ENCODE measurements at places on chromosomes 13 and 19.

DNA sequence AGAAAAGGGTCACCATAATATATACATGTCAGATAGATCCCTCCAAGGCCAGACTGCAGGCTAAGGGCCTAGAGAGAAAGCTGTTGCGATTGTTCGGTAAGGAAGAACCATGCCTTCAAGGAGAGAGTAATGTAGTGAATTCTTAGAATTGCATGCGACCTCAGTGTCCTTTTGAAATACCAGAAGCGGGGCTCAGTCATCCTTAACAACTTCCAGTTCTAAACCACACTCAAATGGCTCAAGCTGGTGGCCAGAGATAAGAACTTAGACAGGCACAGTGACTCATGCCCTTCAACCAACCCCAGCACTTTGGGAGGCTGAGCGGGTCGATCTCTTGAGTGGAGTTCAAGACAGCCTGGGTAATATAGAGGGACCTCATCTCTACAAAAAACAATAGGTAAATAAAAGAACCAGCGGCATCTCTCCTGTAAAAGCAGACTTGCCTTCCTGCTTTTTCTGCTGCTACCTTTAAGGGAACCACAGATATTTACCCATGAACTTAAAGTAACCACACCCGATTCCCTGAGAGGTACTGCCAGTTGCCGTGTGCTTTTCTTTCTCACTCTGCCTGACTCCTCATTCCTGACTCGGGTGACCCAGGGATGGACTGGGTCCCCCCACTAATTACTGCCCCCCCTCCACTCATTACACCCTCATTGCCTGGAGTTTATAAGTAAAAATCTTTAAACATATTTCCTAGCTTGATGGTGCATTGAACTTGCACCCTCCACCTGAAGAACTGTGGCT is 15.4 kb upstream of the SIGLEC6 start:
- peak; percentile 23 for DNase-seq

DNA sequence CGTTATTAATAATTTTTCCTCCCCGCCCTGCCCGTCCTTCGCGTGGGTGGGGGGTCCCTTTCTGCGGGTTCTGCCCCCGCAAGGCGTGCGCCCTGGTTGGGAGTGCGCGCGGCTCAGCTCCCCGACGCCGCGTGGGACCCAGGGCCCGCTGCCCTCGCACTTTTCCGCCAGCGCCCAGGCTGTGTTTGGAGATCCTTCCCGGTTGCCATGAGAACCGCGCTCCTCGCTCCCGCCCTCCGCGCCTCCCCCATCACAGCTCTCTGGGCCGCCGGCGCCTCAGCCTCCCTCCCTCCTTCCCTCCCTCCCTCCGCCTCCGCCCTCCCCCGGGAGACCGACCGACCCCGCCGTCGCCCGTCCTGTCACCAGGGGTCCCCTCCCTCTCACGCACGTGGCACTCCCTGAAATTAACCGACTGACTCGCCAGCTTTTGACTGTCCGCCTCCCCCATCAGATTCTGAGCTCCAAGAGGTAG is 2.4 kb upstream of the SSBP4 start:
- DNase-seq: peak; percentile 81

DNA sequence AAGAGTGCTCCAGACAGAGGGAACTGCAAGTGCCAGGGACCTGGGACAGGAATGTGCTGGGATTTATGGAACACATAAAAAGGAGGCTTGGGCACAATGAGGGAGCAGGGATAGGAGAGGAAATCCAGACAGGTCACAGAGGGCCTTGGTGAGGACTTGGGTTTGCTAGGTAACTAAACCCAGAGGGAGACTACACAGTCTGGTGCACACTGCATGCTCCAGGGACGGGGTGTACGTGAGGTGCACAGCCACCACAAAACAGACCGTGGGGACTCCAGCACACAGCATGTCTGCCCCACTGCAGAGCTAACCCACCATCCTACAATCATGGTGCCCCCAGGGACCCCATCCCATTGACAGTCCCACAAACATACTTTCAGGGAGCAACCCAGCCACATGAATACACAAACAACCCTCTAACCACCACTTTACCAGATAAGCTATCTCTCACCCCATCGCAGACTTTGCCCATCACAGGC is 5.5 kb upstream of the ZFP36 start:
- no peak for DNase-seq

GRCh38 chr13:101930331-101930730 is 471.5 kb downstream of the FGF14 start:
- no peak for DNase-seq

DNA sequence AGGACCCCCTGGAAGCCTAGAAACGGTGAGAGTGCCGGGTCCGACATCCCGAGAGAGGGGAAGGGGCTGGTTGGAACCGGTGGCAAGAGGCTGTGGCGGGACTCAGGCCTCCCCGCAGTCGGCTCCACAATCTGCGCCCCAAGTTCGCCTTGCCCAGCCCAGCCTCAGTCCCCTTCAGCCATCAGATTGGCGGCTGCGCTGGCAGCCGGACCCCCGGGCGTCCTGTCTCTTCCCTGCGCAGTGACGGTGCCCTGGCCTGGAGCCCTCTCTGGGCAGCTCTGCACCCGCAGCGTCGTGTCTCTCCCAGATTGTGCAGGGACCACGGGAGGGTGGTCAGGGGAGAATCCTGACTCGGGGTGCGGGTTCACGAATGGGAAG is 315 bp downstream of the ZNF492 start:
- no peak for DNase-seq

GRCh38 chr13:35392768-35393167 is 83.7 kb downstream of the MAB21L1 start:
- DNase-seq: no peak

- DNase-seq: no peak
Observed at GRCh38 chr13:26820871-26821270, 60.3 kb upstream of the GPR12 start.

- no peak for DNase-seq
Observed at GRCh38 chr13:40228990-40229389, 437.5 kb downstream of the FOXO1 start.

DNA sequence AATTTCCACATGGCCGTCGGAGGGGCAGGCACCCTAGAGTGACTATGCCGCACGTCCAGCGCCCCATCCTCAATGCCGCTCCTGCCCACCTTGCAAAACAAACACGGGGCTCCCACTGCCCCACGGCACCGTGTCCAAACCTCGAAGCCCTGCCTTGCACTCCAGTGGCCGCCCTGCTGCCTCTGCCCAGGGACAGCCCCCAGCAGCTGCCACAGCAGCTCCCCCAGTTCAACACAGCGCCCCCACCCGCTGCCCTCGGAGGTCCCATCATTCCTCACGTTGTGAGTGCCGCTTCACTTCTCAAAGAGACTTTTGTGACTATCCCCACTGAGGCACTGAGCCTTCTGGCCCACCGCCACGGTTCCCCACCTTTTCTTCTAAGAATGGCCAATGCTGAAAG is 22.3 kb upstream of the TMEM160 start:
- no peak for DNase-seq

DNA sequence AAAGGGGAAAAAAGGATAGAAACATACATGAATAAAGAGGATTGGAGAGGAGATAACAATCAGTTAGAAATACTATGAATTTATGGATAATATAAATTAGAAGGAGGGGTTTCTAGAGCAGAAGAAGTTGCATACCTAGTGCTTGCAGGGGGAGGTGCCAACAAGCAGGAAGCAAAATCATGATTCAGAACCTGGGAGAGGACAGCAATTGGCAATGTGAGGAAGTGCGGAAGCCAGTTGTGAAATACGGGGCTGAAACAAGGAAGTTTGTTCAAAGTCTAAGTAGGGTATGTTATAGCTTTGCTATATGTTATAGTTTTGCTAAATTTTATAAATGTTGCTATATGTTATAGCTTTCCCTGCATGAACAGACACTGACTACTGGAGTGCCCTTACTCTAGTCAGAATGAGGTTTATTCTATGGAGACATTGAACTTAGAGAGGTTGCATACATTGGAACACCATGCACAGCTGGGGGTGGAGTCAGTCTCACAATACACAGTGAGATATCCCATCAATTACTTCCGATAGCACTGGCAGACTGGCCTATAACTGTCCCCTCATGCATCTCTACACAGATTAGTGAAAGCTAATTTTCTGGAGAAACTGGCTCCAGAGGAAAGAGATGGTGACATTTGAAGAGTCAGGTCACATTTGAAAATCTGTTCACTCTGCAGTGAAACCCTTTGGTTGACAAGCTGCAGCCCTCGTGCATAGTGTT is 92.1 kb downstream of the GPC6 start:
- DNase-seq: no peak

GRCh38 chr13:106499896-106500295 is 35.6 kb downstream of the EFNB2 start:
- peak; percentile 9 for DNase-seq

- peak; percentile 45 for DNase-seq
Observed at GRCh38 chr13:73717632-73718031, 416.6 kb downstream of the KLF12 start.

- no peak for DNase-seq
Observed at GRCh38 chr13:30702006-30702405, 33.3 kb upstream of the ALOX5AP start.

GRCh38 chr19:31415322-31415721 is 66.1 kb upstream of the TSHZ3 start:
- DNase-seq: no peak

GRCh38 chr13:59893266-59893665 is 270.5 kb downstream of the DIAPH3 start:
- DNase-seq: no peak

DNA sequence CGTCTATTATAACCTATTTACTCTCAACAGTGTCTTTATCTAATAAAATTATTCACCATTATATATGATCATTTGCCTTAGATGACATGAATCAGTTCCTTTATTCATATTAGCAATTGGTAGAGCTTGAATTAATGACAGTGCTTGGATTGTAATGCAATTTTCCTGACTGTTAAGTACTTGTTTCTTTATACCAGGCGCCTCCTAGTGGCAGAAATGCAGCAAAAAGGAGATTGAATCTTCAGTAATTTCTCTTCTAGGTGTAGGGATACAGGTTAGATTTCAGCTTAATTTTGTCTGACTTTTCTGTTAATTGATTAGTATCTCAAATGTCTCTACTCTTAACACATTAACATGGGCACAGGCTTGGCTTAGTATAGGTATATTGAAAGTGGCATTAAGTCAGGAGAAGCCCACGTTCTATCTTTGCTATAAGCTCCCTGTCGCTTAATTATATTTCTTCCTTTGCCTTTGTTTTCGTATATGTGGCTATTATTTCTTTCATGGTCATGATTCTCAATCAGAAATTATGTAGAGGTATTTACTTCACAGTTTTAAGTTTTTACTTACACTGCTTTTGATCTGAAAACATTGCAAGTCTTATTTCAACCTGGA is 9.1 kb upstream of the LHFPL6 start:
- peak; percentile 61 for DNase-seq

GRCh38 chr13:62483774-62484173 is 1068.1 kb upstream of the PCDH20 start:
- DNase-seq: no peak

DNA sequence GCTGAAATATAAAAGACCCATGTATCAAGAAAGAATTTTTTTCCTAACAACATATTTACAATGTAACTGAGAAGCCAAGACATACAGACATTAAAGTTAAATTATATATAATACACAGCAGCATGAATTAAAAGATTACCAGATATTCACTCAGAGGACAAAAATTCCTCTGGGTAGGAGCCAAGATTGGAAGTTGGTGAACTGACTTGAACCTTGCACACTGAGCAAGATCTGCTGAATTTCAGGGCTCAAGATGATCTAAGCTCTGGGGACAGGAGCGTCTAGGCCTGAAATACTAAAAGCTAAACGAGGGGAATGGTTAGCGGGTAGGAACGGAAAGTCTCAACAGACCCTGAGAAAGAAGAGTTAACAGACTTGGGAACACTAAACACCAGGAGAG is 8.5 kb downstream of the FOXO1 start:
- DNase-seq: no peak

GRCh38 chr19:52689843-52690368 is 44.9 kb downstream of the ZNF611 start:
- DNase-seq: peak; percentile 4

DNA sequence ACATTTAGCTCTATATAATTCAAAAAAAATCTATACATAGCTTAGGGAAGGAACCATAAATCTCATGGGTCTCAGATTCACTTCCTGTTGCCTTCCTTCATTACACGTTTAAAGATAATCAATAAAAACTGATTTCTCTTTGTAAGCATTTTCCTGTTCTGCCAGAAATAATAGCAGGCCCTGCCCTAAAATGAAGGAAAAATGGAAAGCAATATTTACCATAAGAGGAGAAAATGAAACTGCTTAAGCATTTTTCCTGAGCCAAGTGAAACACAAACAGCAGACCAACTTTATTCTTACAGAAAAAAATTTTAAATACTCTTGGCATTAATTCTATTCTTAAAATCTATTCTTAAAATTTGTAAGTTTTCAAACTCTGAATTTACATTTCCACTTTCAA is 4.0 kb downstream of the LHFPL6 start:
- DNase-seq: no peak

GRCh38 chr19:42272535-42272897 is 3.5 kb downstream of the CIC start:
- no peak for DNase-seq

- no peak for DNase-seq
Observed at GRCh38 chr13:98664510-98664909, 87.6 kb upstream of the STK24 start.

- no peak for DNase-seq
Observed at GRCh38 chr13:98717891-98718290, 34.6 kb downstream of the SLC15A1 start.

DNA sequence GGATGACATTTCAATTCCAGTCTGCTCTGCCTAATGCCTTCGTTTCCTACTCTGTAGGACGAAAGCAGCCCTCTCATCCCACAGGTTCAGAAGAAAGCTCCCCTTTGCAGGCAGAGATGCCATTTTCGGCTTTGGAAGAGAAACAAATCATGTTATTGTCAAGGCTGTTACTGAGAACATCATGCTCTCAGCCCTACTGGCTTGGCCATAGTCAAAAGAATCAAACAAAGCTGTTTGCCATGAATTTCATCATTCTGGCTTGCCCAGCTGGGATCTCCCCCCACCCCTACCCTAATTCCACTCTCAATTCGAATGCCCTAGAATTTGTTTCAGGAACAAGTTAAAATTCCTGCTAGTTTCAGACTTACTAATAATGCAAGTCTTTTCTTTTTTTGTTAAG is 162.3 kb upstream of the SERP2 start:
- DNase-seq: no peak

DNA sequence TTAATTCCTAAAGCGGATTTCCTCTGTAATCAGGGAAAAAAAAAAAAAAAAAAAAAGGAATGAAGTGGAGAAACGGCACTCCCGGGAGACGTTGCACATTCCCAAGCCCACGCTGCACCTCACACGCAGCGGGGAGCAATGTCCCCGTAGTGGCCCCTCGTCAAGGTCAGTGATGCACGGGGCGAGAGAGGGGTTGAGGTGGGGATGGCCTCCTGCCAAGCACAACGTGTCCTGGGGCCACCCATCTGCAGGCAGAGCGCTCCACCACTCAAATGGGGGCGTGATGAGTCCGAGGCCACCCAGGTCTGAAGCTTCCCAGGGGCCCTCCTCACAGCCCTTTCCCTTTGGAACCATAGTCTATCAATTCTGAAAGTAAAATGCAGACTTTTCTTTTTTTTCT is 15.1 kb downstream of the PLK5 start:
- DNase-seq: no peak

GRCh38 chr19:30094756-30095140 is 152.7 kb downstream of the URI1 start:
- no peak for DNase-seq

- DNase-seq: no peak
Observed at GRCh38 chr13:20221772-20222171, 10.3 kb downstream of the GJB6 start.

- DNase-seq: no peak
Observed at GRCh38 chr13:64723724-64724123, 2506.4 kb downstream of the PCDH9 start.

- no peak for DNase-seq
Observed at GRCh38 chr13:112840472-112841302, 128.3 kb upstream of the MCF2L start.

Measured in activated CD4-positive, alpha-beta T cell treated with anti-CD3 and anti-CD28 coated beads, Interleukin-2, Interleukin-6, amounts not matched to agents 100 ng/mL and 50 ng/mL, durations not matched to agents 16 hours and 8 hours (primary cell).